Activated CD4-positive, alpha-beta T cell treated with anti-CD3 and anti-CD28 coated beads for 36 hours (primary cell): ENCODE measurements at places on chromosomes 2 and 18. TPM values are rescaled to one million over a fixed set of nuclear protein-coding genes. Genes with fewer than 3 reads are reported as not detected.

DNA sequence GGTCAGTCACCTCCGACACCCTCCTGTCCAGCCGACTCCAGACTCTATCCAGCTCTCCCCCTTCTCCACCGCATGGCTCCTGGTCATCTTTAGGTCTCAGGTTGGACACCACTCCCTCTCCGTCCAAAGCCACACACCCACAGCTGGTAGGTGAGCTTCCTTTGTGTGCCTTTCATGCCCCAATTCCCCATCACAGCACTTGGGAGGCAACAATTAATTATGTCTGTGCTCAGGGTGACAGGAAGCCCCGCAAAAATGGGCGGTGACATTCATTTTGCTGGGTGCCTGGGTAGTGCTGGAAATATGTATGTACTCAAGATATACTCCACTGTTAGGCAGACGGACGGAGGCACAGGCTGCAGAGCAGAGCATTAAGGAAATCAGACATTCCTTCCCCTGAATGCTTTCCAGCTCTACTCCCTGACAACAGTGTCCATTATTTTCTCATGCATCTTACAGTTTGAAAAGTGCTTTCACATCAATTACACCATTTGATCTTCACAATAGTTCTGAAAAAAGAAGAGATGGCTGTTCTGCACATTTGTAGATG is 13.1 kb downstream of the EPB41L3 start:
- H3K27me3 ChIP-seq = no peaks in the 10 kb centered on the region
- no peak for DNase-seq
- H3K4me1 ChIP-seq = peaks cover 16% of the 10 kb centered on the region
- no peak overlapping the region for H3K27ac ChIP-seq

The DDX1 gene
- total RNA-seq = 87.6 TPM

GRCh38 chr2:58851598-58851997 is 610.5 kb upstream of the FANCL start:
- no peaks in the 10 kb centered on the region for H3K4me1 ChIP-seq
- H3K27me3 ChIP-seq = no peaks in the 10 kb centered on the region
- H3K36me3 ChIP-seq = no peaks in the 10 kb centered on the region

DNA sequence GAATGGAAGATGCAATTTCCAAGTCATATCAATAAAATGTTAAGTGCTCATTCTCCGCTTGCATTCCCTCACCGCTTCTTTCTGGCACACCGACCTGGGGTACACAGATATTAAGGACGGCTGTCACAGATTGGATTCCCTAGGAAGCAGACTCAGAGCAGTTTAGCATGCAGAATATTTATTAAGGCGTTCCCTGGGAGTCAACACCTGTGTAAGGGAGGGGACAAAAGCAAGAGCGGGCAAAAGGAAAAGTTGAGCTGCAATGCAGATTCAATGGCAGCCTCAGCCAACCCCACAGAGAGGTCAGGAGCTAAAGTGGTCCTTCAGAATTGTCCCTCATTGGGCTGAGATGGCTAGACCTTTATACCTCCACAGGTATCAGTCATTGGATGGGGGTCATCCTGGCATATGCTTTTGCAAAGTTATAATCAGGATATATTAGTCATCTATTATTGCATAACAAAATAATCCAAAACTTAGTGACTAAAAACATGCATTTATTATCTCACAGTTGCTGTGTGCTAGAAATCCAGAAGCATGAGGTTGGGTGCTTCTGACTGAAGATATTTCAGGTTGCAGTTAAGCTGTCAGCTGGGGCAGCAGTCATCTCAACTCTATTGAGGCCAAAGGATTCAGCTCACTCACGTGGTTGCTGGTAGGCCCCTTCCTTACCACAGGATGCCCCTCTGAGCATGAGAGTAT is 27.0 kb upstream of the INO80D start:
- H3K4me1 ChIP-seq = no peaks in the 10 kb centered on the region
- no peaks in the 10 kb centered on the region for H3K27me3 ChIP-seq
- H3K27ac ChIP-seq = no peak overlapping the region
- no peak overlapping the region for H3K4me3 ChIP-seq
- DNase-seq = no peak

DNA sequence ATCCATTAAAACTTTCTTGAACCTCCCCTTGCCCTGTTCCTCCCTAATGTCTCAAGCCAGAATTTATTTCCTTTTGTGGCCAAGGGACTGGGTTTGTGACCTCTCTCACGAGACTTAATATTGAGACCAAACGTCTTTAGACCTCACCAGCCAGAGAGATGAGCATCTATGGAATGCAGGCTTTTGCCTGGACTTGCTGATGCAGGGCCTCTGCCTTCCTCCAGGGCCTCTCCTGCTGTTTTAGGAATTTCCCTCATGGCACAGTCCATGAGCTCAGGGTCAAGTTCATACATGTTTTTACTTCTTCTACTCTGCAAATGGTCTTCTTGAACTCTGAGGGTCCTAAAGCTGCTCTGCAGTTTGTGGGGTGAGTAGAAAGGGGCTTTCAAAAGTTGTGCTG is 22.3 kb downstream of the IL1B start:
- H3K27ac ChIP-seq = no peak overlapping the region
- H3K36me3 ChIP-seq = no peaks in the 10 kb centered on the region
- H3K27me3 ChIP-seq = no peaks in the 10 kb centered on the region
- no peak for DNase-seq

- no peak overlapping the region for H3K4me3 ChIP-seq
- no peaks in the 10 kb centered on the region for H3K27me3 ChIP-seq
- H3K36me3 ChIP-seq = peaks cover 68% of the 10 kb centered on the region
Measured at GRCh38 chr2:118103951-118104940, 16.0 kb downstream of the INSIG2 start.

The MRPL44 gene
- 39.7 TPM for total RNA-seq

DNA sequence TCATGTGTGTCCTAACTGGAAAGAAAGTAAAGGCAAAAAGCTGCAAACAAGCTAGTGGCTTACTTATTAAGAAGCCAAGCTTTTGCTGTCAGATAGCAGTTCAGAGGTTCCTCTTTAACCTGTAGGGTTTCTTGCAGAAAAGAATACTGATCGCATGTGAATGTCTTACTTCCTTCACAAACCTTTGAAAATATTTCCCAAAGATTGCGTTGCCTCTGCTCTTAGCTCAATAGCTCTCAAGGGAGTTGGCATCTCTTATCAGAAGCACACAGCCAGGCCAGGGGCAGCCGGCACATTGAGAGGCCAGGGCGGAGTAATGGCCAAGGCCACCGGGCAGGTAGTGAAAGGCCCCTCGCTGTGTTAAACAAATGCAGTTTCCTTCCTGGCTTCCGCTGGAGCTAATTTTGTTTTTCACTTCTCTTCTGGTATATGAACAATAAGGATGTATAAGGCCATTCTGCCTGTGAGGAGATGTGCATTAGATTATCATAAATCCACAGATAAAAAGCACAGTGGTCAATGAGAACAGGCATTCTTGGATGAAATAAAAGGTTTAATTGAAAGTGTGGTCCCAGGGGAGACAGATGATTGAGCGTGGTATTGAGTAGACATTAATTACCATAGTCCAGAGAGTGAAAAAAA is 542.4 kb upstream of the NRP2 start:
- H3K36me3 ChIP-seq = no peaks in the 10 kb centered on the region
- no peak overlapping the region for H3K27ac ChIP-seq
- no peak for DNase-seq
- H3K4me3 ChIP-seq = no peak overlapping the region
- H3K27me3 ChIP-seq = no peaks in the 10 kb centered on the region
- H3K4me1 ChIP-seq = peaks cover 5% of the 10 kb centered on the region

GRCh38 chr2:61100801-61101200 is 35.1 kb downstream of the SANBR start:
- no peaks in the 10 kb centered on the region for H3K27me3 ChIP-seq
- no peak for DNase-seq
- no peak overlapping the region for H3K4me3 ChIP-seq
- no peaks in the 10 kb centered on the region for H3K4me1 ChIP-seq

- no peaks in the 10 kb centered on the region for H3K27me3 ChIP-seq
- DNase-seq = no peak
- no peak overlapping the region for H3K27ac ChIP-seq
Measured at GRCh38 chr2:52831216-52831615, 936.4 kb upstream of the CHAC2 start.

The HTR2B gene
- 0.11 TPM for total RNA-seq

The FRZB gene
- total RNA-seq = not detected

The CCDC74B gene
- total RNA-seq = 3.2 TPM

The PIKFYVE gene
- 19.3 TPM for total RNA-seq

- H3K27ac ChIP-seq = no peak overlapping the region
- no peak overlapping the region for H3K4me3 ChIP-seq
- H3K4me1 ChIP-seq = peaks cover 57% of the 10 kb centered on the region
- H3K36me3 ChIP-seq = no peaks in the 10 kb centered on the region
- H3K27me3 ChIP-seq = no peaks in the 10 kb centered on the region
Measured at GRCh38 chr18:23868136-23868785, 146.3 kb upstream of the TTC39C start.

DNA sequence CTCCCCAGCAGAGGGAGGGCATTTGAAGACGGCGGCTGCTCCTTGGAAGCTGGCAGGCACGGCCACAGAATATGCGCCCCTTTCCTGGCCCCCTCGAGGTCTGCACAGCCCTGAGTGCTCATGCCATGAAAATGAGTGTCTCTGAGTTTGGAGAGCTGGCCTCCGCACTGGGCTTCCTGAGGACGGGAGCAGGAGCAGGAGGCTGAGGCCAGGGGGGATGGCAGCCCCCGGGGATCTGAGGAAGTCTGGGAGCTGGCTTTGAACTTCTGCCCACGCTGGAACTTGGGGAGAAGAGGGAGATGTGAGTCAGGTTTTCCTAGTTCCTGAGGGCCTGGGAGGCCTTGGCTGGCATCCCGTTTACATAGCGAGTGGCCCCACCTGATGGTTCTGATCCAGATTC is 47.0 kb downstream of the RRM2 start:
- H3K4me1 ChIP-seq = no peaks in the 10 kb centered on the region
- DNase-seq = no peak
- H3K36me3 ChIP-seq = peaks cover 6% of the 10 kb centered on the region
- H3K27me3 ChIP-seq = no peaks in the 10 kb centered on the region
- no peak overlapping the region for H3K27ac ChIP-seq
- no peak overlapping the region for H3K4me3 ChIP-seq

DNA sequence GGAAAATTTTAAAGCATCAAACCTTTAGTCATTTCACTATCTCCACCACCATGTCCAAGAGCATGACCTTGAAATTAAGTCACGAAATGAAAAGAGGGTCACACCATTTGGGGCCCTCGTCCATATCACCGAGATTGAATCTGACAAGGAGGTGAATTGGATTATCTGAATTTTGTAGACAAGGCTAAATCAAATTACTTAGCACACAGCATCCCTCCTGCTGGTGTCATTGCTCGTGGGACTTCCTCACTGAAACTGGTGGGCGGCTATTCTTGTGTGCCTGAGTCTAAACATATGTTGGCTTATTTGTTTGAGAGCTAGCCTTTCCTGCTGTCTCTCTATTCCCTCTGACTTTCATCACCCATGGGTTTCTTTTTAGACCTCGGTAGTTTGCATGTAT is 64.6 kb upstream of the CNGA3 start:
- no peaks in the 10 kb centered on the region for H3K36me3 ChIP-seq
- H3K27me3 ChIP-seq = peaks cover 29% of the 10 kb centered on the region
- H3K4me3 ChIP-seq = no peak overlapping the region
- no peak overlapping the region for H3K27ac ChIP-seq
- no peak for DNase-seq

DNA sequence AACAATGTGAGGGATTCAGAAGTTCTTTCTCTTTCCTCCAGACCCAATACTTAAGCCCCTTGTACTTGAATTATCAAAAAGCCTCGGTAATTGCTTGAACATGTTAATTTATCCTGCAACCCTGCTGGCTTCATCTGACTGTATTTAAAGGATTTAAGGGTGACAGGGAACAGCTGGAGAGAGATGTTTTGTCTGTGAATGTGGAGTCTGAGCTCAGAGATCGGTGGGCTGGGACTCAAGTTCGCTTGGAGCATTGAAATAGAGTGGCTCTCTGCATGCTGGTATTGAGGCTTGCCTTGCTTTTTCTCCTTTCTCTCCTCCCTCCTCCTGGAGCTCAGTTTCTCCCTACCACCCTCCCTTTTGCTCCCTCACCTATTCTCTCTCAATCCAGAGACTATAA is 73.6 kb downstream of the BOD1L2 start:
- H3K4me1 ChIP-seq = no peaks in the 10 kb centered on the region
- DNase-seq = no peak
- no peak overlapping the region for H3K27ac ChIP-seq
- H3K4me3 ChIP-seq = no peak overlapping the region
- no peaks in the 10 kb centered on the region for H3K36me3 ChIP-seq
- peaks cover 9% of the 10 kb centered on the region for H3K27me3 ChIP-seq

The CREG2 gene
- total RNA-seq = not detected

- H3K36me3 ChIP-seq = no peaks in the 10 kb centered on the region
- H3K4me3 ChIP-seq = no peak overlapping the region
- H3K27me3 ChIP-seq = peaks cover 4% of the 10 kb centered on the region
- no peaks in the 10 kb centered on the region for H3K4me1 ChIP-seq
Measured at GRCh38 chr18:8368512-8369217, 240.6 kb upstream of the RAB12 start.

GRCh38 chr2:190634381-190634780 is 14.5 kb upstream of the NAB1 start:
- no peak overlapping the region for H3K4me3 ChIP-seq
- H3K36me3 ChIP-seq = no peaks in the 10 kb centered on the region
- no peaks in the 10 kb centered on the region for H3K27me3 ChIP-seq
- H3K4me1 ChIP-seq = peaks cover 11% of the 10 kb centered on the region

- DNase-seq = no peak
- H3K27ac ChIP-seq = no peak overlapping the region
- H3K27me3 ChIP-seq = peaks cover 7% of the 10 kb centered on the region
- H3K4me3 ChIP-seq = no peak overlapping the region
- peaks cover 6% of the 10 kb centered on the region for H3K4me1 ChIP-seq
Measured at GRCh38 chr18:76263046-76264005, 231.7 kb downstream of the ZNF516 start.

GRCh38 chr2:29733213-29733612 is 188.2 kb downstream of the ALK start:
- DNase-seq = no peak
- no peak overlapping the region for H3K4me3 ChIP-seq
- H3K27me3 ChIP-seq = peaks cover 14% of the 10 kb centered on the region
- no peaks in the 10 kb centered on the region for H3K36me3 ChIP-seq
- H3K27ac ChIP-seq = no peak overlapping the region

- H3K27ac ChIP-seq = no peak overlapping the region
- no peaks in the 10 kb centered on the region for H3K36me3 ChIP-seq
- H3K4me3 ChIP-seq = no peak overlapping the region
- peaks cover 67% of the 10 kb centered on the region for H3K27me3 ChIP-seq
- DNase-seq = peak; percentile 21
- H3K4me1 ChIP-seq = peaks cover 12% of the 10 kb centered on the region
Measured at GRCh38 chr18:26655525-26656430, 107.4 kb upstream of the KCTD1 start.

DNA sequence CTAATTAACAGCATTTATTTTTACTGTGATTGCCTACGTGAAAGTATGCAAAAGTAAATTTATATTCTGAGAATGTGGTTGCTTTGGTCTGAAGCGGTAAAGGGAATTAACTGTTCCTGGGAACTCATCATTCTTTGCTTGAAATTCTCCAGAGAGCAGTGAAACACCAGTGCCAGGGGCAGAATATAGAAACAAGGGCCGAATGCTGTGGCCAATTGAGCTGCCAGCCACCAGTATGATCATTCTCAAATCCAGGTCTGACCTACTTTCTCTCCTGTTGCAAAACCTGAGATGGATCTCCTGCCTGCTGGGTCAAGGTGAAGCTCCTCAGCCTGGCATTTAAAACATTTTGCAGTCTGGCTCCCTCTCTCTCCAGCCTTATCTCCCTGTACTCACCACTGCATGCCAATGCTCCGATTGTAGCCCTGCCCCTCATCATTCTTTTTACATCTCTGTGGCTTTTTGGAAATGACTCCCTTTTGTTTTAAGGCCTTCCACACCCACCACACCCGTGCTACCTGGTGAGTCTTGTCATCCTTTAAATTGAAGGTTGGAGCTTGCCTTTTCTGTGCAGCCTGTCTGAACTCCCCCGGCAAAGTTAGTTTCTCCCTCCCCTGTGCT is 94.5 kb upstream of the TMEM178A start:
- H3K27ac ChIP-seq = no peak overlapping the region
- no peaks in the 10 kb centered on the region for H3K4me1 ChIP-seq
- no peak overlapping the region for H3K4me3 ChIP-seq
- H3K36me3 ChIP-seq = no peaks in the 10 kb centered on the region
- DNase-seq = no peak
- no peaks in the 10 kb centered on the region for H3K27me3 ChIP-seq
